ENCODE measurements at places on chromosomes 6 and 20.

DNA sequence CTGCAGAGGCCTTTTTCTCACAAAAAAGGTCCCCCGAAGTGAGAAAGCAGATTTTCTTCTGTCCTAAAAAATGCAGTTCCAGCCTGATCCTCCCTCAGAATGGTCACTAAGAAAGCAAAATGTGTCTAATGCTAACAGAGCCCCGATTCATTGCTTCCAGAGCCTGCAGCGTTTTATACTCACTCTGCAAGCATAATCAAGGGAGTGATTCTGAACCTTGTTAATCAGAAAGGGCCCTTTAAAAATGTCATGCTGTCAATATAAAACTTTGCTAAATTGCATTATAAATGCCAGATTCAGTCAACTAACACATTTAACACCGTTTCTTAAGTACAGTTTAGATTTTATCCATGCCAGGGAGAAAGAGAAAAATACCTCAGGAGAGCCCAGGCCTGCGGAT is 202.8 kb downstream of the CD83 start:
- no peak for DNase-seq

- DNase-seq: no peak
Observed at GRCh38 chr6:136564180-136564579, 14.0 kb upstream of the MAP7 start.

DNA sequence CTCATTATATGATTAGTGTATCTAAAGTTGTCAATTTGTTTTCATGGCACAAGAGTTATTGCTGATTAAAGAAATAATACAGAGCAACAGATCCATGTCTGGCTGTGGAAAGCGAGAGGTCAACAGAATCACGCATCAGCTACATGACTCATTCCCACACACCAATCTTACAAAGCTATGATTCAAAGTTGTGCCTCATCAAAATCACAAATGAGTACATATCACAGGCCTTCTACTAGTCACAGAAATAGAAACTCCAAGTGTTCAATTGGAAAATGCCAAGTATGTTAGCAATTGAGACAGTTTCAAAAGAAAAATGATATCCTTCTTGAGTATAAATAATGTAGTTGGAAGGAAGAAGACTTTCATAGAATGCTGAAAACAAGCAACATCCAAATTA is 57.8 kb upstream of the NKAIN2 start:
- no peak for DNase-seq

- DNase-seq: no peak
Observed at GRCh38 chr20:2340136-2340535, 40.6 kb upstream of the TGM6 start.

DNA sequence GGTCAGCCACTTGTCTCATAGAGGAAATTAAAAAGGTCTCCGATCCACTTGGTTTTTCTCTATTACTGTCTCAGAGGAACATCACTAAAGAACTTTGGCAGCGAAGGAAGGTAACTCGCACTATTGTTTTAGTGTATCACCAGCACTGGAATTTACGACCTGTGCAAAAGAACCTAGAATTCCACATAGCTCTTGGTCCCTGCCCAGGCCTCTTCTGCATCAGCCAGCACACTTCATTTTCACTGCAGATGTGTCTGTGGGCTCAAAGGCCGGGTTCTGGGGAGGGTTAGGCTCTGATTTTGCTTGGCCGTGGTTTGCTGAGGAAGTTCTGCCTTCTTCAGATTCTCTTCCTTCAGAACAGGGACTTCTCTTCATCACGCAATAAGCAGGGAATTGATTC is 102.8 kb upstream of the TMEM181 start:
- DNase-seq: no peak

- no peak for DNase-seq
Observed at GRCh38 chr6:112235956-112236355, 18.4 kb downstream of the LAMA4 start.

GRCh38 chr6:136334853-136335252 is 45.2 kb upstream of the BCLAF1 start:
- DNase-seq: no peak

DNA sequence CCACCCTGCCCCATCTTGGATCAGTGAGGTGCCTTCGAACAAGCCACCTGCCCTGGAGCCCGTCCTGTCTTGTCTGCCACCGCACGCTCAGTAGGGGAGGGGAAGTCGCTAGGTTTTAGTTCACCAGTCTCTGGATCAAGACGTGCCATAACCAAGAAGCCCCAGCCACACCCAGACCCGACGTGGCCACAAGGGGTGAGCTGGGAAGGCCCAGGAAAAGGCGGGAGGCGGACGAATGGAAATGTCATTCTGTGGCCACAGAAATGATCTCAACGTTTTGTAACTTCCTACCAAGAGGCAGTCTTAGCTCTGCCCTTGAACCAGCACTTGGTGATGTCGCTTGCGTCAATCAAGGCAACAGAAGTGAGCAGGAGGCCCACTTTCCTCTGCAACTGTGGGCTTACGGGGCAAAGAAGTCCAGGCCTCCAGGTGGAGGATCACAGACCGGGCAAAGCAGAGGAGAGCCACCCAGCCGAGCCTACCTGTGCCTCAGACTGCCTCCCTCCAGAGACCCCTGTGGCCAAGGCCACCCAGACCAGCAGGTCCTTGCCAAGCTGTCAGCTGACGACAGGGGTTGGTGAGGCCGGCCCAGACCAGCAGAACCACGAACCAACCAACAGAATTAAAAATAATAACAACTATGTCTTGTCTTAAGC is 14.5 kb downstream of the GMEB2 start:
- no peak for DNase-seq

DNA sequence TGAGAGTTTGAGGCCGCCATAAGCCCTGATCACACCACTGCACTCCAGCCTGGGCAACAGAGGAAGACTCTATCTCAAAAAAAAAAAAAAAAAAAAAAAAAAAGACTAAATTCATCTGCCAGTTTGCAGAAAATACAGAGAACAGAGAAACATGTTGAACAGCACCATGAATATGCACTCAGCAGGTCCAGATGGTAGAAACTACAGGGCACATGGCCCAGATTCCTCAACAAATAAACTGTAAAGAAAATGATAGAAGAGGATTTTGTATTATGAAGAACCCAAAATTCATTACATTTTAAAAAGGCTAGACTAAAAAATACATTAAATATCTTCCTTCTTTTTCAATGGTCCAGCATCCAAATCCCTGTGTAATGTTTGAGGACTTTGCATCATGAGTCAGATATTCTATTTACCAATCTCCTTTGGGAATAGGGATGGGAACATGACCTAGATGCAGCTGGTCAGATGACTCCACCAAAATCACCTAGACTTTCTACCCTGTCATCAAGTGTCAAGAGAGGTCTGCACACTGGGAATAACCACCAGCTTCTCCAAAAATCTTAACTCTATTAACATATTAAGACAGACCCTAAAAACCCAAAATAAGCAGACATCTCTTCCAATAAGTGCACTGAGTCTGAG is 189.1 kb upstream of the TCF21 start:
- DNase-seq: no peak

DNA sequence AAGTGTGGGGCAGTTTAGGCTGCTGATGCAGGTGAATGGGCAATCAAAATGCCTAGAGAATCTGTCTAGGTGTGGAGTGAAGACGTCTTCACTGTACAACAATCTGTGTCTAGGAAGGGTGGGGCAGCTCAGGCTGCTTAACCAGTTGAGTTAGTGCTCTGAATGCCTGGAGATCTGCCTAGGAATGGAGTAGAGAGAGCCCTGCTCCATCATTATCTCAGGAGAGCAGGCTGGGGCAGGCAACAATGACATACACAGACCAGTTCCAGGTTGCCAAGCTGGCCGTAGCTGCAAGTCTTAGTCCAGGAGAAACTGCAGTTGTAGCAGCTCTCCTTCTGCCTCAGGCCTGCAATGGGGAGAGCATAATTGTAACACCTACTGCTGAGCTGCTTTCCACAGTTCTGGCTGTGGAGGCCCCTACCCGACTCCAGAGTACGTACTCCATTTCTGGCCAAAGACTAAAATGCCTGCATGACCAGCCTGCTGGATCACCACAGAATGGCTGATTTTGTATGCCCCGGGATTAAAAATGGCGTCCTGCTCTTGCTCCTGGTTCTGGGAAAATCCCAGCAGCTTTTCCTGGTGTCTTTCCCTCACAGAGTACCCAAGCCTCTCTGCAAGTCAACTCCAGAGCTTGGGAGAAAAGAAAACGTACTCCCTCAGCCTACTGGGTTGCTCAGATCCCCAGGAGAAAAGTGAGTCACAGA is 545.4 kb downstream of the ADGRB3 start:
- no peak for DNase-seq

GRCh38 chr6:119647309-119647708 is 297.7 kb upstream of the MAN1A1 start:
- no peak for DNase-seq

- no peak for DNase-seq
Observed at GRCh38 chr6:100343316-100344077, 121.2 kb downstream of the SIM1 start.

- peak; percentile 72 for DNase-seq
Observed at GRCh38 chr6:131923356-131923755, 27.8 kb downstream of the CCN2 start.

DNA sequence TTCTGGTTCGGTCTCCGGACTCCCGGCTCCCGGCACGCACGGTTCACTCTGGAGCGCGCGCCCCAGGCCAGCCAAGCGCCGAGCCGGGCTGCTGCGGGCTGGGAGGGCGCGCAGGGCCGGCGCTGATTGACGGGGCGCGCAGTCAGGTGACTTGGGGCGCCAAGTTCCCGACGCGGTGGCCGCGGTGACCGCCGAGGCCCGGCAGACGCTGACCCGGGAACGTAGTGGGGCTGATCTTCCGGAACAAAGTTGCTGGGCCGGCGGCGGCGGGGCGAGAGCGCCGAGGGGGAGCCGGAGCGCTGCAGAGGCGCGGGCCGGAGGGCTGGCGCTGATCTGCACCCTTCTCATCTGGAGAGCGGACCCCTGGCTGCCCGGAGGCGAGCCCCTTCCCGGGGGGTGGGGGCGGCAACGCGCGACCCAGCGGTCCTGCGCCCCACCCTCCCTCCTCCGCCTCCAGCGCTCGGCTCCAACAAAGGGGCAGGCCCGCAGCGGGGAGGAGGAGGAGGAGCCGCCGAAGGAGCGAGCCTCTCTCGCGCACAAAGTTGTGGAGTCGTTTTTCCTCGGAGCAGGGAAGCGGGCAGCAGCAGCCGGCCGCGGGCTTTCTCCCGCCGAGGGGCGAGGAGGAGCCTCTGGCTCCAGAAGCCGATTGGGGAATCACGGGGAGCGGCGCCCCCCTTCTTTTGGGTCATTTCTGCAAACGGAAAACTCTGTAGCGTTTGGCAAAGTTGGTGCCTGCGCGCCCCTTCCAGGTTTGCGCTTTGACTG is at the start of gene UTRN:
UTRN (plus strand) TSS at position 553 of the 765 bp plus-strand sequence. CDS start 6,494 bp downstream, outside the sequence.
- peak; percentile 87 for DNase-seq

GRCh38 chr6:70379473-70380013 is 33.8 kb upstream of the FAM135A start:
- DNase-seq: no peak

- no peak for DNase-seq
Observed at GRCh38 chr20:52318651-52319050, 127.1 kb upstream of the ZFP64 start.

GRCh38 chr6:143050509-143050908 is 10.2 kb upstream of the AIG1 start:
- no peak for DNase-seq

GRCh38 chr20:33846291-33846935 is 35.3 kb downstream of the CHMP4B start:
- DNase-seq: no peak

GRCh38 chr6:145008715-145009114 is 723.6 kb downstream of the UTRN start:
- DNase-seq: no peak

- DNase-seq: no peak
Observed at GRCh38 chr20:34634392-34634791, 42.5 kb downstream of the PIGU start.

DNA sequence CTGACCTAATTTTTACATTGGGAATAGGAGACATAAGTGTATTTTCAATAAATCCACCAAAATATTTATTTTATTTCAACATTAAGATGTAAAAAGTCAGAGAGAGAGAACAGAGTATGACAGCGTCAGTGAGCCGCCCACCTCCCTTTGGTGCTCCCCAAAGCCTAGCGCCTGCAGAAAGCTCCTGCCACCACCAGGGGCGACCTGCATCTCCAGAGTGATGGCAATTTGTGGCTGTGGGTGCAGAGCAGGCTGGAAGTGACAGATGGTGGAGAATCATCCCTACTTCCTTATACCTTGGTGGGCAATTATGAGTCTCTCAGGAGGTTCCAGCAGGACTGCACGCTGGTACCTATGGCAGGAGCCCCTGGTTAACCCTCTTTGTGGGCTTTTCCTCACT is 87.3 kb downstream of the PTPRT start:
- no peak for DNase-seq

GRCh38 chr20:43752561-43753301 is 25.9 kb upstream of the GTSF1L start:
- peak; percentile 28 for DNase-seq

DNA sequence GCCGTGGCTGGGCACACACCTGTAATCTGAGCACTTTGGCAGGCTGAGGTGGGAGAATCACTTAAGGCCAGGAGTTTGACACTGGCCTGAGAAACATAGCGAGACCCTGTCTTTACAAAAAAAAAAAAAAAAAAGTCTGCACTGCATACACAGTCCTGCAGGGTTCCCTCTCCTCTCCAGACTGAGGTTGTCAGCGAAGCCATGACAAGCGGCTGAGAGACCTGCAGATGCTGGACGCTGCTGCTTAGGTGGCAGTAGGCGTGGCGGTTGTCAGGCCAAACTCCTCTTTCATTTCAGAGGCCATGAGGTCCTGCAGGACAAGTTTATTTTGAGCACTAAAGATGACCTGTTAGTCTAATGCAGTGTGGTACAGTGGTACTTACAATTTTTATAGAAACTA is 86.5 kb downstream of the FAM120B start:
- DNase-seq: no peak

DNA sequence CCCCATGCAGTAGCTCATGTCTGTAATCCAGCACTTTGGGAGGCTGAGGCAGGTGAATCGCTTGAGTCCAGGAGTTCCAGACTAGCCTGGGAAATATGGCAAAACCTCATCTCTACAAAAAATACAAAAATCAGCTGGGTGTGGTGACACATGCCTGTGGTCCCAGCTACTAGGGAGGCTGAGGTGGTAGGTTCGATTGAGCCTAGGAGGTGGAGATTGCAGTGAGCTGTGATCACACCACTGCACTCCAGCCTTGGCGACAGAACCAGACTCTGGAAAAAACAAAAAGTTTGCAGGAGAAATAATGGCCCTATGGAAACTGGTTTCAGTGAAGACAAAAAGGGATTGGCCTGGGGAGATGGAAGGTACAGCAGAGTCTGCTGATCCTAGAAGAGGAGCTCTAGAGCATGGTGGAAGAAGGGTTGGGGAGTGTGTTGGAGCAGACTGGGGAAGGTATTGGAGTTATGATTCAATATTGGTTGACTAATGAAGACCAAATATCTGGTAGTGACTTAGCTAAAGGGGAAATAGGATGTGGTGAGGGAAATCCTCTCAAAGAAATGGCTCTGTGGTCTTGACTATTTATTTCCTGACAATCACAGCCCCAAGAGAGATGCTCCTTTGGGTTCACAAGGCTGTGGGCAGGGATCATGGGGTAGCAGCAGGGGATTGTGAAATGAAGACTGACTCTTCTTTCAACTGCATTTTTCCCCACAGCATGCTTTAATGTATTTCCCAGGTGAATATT is 281.9 kb downstream of the UTRN start:
- DNase-seq: no peak

GRCh38 chr6:15326067-15326614 is 80.3 kb downstream of the JARID2 start:
- DNase-seq: no peak

Data from colonic mucosa (tissue), 4 donors.